ENCODE measurements at places on chromosomes 6 and 20.

GRCh38 chr6:98352348-98352747 lies 482.0 kb upstream of the POU3F2 start:
- no peak for DNase-seq

DNA sequence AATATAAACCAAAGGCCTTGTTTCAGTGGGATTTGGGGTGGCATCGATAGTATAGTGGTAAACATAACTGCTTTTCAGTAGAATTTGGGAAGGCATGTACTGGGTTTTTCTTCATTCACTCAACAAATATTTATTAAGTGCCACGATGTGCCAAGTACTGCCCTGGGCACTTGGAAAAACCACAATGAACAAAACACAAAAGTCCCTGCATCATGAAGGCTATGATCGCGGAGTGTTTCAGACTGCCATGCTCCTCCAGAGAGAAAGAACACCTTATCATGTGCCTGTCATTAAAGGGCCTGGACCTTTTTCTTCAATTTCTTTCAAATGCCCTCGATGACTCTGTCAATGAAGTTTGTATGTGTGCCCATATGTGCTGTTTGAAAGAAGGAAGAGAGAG lies 59.2 kb upstream of the CEP85L start:
- DNase-seq: no peak

- no peak for DNase-seq
These were observed 81.3 kb upstream of the SIRPA start for GRCh38 chr20:1813674-1814635.

GRCh38 chr20:33370291-33370690 lies 31.0 kb downstream of the CDK5RAP1 start:
- DNase-seq: no peak

DNA sequence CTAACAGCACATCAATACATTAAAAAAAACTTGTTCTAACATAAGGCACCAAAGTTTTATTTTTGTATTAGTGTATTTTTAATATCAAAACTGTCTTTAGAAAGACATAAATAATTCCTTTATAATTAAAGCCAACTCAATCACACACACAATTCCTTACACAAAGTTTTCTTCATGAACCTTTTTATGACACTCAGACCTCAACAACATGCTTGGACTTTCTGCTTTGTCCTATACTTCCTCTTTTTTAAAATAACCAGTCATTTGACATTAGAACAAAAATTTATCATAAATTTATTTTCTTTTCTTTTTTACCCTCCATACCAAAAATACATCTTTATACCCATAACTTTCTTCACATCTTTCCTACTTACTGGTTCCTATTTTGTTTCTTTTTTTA lies 292.0 kb upstream of the ARID1B start:
- peak; percentile 33 for DNase-seq

- peak; percentile 91 for DNase-seq
These were observed 44.6 kb downstream of the SYNJ2 start for GRCh38 chr6:158026054-158026900.

DNA sequence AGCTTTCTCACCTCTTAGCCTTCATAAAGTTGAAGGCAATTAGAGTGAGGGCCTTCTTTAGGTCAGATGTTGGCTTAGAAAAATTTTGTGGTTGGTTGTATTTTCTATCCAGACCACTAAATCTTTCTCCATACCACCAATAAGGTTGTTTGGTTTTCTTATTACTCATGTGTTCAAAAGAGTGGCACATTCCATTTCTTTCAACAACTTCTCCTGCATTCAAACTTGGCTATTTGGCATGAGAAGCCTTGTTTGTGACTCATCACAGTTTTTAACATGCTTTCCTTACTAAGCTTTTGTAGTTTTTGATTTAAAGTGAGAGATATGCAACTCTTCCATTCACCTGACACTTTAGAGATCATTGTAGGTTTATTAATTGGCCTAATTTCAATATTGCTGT lies 949.6 kb downstream of the TBC1D32 start:
- no peak for DNase-seq

GRCh38 chr6:157034436-157035230 lies 257.5 kb downstream of the ARID1B start:
- peak; percentile 85 for DNase-seq

DNA sequence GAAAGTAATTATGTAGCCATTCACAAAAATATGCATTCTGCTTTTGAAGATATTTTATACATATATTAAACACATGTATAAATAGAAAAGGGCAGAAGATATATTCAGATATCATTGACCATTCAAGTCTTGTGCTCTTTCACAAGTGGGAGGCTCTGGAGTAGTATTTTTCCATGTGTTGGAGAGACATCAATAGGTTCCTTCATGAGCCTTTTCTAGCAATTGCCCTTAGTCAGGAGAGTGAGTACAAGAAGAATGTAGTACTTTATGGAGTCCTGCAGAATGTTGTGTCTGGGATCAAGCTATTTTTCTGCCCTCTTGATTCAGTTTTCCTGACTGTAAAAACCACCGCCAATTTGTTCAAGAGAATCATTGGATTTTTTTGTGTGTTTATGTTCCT lies 117.9 kb downstream of the LRRC1 start:
- no peak for DNase-seq

GRCh38 chr6:158764183-158764849 lies 54.9 kb downstream of the EZR start:
- DNase-seq: peak; percentile 49

DNA sequence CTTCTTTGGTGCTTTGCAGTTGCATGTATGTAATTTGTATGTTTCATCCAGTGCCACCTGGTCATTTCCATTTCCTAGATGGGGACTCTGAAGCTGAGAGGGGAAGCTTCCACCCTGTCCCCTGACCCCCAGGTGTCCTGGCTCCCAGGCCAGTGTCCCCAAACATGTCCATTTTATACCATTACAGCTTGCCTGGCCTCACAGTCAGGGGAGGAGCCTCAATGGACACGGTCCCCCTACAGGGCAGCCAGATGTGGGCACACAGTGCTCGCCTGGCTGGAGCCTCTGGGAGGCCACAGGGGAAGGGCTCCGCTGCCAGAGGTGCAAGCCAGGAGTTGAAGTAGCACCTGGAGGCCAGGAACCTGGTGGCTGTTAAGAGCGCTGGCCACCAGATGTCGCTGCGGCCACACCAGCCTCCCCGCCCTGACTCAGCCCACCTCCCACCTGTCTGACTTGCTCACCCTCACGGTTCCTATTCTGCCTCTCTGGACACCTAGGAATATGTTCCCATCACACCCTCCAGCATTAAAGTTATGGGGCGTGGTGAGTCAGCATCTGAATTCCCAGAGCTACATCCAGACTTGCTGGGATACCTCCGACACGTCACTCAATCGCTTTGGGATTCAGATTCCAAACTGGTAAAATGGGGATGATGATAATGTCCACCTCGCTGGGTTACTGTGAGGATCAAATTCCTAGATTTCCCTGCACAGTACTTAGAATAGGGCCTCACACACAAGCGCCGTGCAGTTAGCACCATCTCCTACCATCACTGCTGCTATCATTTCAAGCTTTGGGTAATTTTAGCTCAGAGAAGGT lies 107.4 kb downstream of the SULF2 start:
- peak; percentile 55 for DNase-seq

Data from OCI-M1 (cell line).